AG09309 (cell line): ENCODE measurements at places on chromosomes 4 and X.

- DNase-seq: no peak
Observed at GRCh38 chrX:78387364-78387763, 60.0 kb upstream of the CYSLTR1 start.

DNA sequence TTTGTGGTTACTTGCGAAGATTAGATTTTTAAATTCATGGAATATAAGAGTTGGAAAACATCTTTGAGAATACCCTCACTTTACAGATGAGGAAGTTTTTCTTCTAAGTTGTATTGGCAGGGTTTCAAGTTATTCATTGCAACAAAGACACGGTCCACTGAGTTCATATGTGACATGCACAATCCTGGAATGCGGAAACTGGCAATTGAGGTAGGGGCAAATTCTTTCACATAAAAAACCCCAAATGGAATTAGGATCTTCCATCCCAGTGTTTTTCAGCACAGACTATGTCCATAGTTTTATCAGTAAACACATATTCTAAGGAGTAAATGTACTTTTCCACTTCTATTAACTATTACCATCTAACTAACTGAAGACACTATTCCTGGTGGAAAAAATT, 81.8 kb upstream of the NAP1L5 start:
- DNase-seq: no peak

- no peak for DNase-seq
Observed at GRCh38 chrX:100407784-100408712, 2.0 kb downstream of the PCDH19 start.

- no peak for DNase-seq
Observed at GRCh38 chr4:127015667-127016117, 617.1 kb upstream of the INTU start.

GRCh38 chr4:54482529-54483200, 175.1 kb upstream of the KIT start:
- no peak for DNase-seq

DNA sequence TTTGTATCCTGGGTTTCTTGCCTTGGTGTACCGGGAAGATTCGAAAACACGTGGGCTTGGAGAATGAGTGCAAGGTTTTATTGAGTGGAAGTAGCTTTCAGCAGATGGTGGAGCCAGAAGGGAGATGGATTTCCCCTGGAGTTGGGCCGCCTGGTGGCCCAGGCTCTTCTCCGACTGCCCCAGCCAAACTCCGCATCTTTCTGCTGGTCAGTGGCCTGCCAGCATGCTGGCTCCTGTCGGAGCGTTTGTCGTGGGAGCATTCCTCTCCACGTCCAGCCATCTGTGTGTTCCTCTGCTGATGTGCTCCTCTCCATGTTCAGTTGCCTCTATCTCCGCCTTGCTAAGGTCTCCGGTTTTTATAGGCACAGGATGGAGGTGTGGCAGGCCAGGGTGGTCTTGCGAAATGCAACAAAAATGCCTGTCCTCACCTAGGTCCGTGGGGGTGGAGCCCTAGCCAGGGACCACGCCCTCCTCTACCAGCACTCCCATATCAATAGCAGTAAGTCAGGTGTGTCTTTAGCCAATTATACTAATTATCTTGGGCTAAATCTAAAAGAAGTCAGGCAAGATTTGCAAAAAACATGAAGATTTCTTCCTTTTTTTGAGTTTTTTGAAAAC, 745.8 kb upstream of the AMOT start:
- no peak for DNase-seq

- DNase-seq: no peak
Observed at GRCh38 chr4:46958742-46959488, 34.5 kb downstream of the GABRA4 start.

DNA sequence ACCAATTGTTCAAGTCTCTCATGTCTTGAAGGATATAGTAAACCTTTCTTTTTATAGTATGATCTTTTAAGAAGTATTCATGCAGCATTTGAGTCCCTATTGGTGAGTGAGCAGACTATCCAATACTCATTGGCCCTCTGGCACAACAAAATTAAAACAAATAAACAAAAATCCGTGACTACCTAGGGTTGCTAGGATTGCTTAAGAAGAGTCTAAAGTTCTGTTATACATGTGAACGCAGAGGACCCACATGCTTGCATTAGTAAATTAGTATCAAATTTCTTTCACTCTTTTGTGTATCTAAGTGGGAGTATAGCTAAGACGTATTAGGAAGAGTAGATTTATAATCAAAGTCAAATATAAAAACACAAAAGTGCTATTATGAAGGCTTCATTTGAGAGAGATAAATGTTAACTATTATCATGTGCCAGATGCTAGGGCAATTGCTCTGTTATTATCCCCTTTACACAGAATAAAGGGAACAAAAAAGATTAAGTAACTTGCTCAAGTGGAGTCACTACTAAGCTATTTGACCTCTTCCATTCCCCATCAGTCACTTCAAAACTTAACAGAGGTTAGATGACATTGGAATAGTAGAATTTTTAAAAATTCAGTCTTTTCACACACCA, 29.2 kb upstream of the LARP1B start:
- no peak for DNase-seq

DNA sequence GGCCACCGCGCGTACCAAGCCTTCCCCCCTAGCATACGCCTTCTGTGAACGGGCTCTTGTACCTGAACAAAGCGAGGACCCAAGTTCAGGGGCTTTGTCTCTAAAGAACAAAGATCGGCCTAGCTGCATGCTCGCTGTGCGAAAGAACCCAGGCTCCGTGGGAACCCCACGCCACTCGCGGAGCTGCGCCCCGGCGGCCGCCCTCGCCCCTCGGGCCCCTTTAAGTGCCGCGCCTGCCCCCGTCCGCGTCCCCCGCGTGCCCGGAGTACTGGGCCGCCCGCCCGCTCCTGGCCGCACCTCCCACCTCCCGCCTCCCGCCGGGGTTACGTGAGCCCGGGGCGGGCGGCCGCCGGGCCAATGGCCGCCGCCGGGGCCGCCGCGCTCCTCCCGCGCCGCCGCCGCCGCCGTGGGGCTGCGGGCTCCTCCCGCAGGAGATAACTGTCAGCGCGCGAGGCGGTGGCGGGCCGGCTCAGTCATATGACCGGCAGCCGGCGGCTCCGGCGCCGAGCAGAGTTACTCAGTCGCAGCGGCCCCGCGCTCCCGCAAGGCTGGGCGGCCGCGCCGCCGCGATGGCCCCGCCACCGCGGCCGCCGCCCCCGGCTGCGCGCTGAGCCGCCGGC, at the start of gene FNIP2:
Gene FNIP2, plus strand, starts transcription at position 472 of the 620 bp plus-strand sequence. CDS start 187 bp downstream, outside the sequence.
- no peak for DNase-seq

DNA sequence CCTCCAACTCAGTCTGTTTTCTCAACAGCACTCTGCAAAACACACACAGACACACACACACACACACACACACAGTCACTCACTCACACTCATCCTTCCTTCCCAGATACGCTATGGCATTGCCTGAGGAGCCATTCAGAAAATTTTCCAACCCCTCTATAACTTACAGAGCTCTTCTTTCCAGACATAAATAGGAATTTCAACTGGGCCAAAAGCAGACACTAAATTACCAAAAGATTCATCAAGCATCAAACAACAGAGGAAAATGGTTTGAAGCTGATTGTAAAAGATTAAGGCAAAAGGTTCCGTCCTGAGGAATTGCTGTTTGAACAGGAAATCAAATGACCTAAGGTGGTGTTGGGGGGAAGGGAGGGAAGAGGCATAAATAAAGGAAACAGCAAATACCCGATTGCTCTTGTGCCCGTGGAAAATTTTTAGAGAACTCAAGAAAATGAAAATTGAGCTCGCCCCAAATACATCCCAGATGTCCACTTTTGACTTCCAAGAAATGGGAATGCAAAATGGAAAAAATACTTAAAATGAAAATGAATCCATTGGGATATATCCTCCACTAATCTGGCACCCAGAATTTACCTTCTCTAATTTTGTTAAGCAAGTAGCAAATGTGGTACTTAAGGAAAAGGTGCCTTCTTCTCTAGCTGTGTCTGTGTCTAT, 183.6 kb downstream of the QDPR start:
- no peak for DNase-seq

DNA sequence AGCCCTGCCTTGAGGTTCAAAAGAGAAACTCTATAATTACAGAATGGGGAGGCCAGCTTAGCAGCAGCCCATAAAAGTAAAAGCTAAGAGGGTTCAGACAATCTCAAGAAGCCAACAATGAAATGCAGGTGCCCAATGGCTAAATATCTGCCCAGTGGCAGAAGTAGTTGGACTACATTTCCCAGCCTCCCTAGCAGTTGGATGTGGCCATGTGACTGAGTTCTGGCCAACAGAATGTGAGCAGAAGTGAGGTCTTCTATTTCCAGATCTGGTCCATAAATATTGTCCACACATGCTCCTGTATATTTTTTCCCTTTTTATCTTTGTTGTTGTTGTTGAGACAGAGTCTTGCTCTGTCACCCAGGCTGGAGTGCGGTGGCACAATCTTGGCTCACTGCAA, 127.9 kb upstream of the NHS start:
- no peak for DNase-seq

DNA sequence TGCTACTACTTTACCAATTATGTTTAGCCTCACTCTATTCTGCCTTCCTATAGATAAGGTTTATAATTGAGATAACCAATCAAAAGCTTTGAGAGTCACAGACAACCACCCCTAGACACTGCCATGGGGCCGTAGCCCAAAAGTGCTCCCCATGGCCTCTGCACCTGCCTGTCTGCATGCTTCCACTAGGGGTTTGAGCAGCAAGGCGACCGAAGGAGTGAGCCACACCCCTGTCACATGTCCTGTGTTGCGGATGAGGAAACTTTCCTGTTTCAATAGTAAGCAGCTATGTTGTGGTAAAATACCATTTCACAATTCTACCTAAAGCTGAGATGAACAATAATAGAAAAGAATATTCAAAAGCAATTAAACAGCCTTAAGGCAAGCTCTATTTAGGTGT, 856.0 kb upstream of the FRG1 start:
- no peak for DNase-seq

GRCh38 chr4:156870861-156871260, 100.7 kb downstream of the PDGFC start:
- no peak for DNase-seq

GRCh38 chr4:159768016-159768415, 665.1 kb downstream of the RAPGEF2 start:
- no peak for DNase-seq

GRCh38 chr4:86594559-86595425, 677 bp downstream of the PTPN13 start:
- DNase-seq: peak; percentile 94

- no peak for DNase-seq
Observed at GRCh38 chr4:48347282-48347921, 6.1 kb downstream of the SLAIN2 start.

DNA sequence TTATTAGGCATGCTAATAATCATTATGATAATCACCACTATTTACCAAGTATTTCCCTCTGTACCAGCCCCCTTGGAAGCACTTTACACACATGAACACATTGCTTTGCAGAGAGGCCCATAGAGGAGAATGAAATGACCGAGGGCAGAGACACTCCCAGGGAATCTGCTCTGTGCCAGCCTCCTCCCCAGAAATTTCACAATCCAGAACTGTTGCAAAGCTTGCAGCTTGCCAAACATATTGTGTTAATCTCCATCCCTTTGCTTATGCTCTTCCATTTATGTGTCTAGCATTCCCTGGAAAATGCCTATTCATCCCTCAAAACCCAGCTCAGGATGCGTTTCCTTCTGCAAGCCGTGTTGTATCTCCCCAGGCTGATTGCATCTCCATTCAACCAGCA, 37.8 kb downstream of the CYTL1 start:
- DNase-seq: peak; percentile 43

- peak; percentile 5 for DNase-seq
Observed at GRCh38 chr4:154506253-154506652, 14.7 kb upstream of the DCHS2 start.

- DNase-seq: no peak
Observed at GRCh38 chr4:165177725-165178666, 29.4 kb upstream of the KLHL2 start.

- no peak for DNase-seq
Observed at GRCh38 chr4:6799091-6799490, 16.6 kb downstream of the KIAA0232 start.

DNA sequence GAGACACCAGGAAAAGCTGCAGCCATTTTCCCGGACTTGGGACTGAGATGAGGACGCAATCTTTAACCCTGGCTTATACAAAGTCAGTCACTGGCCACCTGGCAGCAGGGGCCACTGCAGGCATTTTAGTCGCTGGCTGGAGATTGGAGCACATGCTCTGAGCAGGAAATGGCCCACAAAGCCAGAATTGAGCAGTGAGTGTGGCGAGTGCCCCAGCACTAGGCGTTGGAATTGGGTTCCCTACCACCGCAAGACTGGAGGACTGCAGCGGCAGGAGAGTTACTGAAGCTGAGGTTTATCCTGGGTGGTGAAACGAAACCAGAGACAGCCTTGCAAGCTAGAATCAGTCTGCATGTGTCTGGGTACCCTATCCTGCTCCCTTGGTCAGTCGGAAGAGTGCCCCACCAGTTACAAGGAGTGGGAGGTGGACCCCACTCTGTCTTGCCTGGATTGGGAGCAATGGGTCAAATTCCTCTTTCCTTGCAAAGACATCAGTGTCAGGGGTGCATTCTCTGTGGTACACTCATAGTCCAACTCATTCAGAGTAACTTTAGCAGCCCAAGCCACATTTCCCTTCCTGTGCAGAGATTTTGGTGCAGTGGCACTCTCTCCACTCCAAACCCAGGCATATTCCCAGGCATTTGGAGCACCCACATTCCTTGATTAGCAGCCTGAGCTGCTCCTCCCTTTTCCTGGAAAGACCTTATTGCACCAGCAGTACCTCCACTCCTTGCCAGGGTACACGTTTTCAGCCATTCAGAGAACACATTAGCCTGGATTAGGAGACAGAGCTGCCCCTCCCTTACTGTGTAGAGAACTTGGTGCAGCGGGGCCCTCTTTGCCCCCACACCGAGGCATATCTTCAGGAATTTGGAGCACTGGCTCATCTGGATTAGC, 36.7 kb upstream of the PLK4 start:
- no peak for DNase-seq

DNA sequence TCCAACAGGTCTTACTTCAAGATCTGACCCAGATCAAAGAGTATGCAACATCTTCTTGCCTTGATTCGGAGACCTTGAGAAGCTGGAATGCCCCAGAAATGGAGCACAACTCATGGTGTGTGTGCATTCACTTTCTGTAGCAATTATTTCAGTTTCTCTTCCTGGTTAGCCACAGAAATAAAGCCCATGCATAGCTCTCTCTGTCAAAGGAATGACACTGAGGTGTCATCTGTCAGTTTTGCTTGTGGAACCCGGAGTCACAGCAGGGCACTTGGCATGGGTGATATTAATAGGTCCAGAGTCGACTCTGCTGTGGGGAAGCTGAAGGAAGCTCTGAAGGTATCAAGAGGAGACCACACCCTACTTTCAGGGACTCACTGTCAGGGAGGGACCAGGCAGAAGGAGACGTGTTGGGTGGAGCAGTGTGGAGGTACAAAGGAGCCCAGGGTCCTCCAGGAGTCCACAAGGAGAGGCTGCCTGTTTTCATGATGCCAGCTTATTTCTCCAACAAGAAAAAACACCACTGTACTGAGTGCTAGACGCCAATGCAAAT, 10.7 kb downstream of the CLNK start:
- DNase-seq: no peak

DNA sequence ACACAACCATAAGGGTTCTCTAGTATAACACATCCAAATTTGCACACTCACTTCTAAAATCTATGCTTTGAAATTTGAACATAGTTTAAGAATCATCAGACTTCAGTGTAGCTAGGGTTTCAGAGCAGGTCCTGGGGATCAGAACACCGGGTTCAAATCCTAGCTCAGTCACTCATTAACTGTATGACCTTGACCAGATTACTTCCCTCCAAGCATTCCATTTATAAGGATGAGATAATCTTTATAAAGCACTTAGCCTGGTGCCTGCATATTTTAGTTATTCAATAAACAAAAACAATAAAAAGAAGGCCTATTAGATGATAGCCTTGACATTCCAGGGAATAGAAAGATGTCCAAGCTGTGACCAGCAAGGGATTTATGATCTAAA, 4.8 kb upstream of the STBD1 start:
- DNase-seq: no peak

GRCh38 chr4:120434756-120435155, 368.1 kb upstream of the MAD2L1 start:
- DNase-seq: no peak
